A549 (cell line): ENCODE measurements at places on chromosomes 3 and 15.

- DNase-seq: no peak
Observed at GRCh38 chr15:69067296-69067695, 52.8 kb downstream of the NOX5 start.

GRCh38 chr15:65195548-65195923, 10.4 kb upstream of the CLPX start:
- DNase-seq: no peak

DNA sequence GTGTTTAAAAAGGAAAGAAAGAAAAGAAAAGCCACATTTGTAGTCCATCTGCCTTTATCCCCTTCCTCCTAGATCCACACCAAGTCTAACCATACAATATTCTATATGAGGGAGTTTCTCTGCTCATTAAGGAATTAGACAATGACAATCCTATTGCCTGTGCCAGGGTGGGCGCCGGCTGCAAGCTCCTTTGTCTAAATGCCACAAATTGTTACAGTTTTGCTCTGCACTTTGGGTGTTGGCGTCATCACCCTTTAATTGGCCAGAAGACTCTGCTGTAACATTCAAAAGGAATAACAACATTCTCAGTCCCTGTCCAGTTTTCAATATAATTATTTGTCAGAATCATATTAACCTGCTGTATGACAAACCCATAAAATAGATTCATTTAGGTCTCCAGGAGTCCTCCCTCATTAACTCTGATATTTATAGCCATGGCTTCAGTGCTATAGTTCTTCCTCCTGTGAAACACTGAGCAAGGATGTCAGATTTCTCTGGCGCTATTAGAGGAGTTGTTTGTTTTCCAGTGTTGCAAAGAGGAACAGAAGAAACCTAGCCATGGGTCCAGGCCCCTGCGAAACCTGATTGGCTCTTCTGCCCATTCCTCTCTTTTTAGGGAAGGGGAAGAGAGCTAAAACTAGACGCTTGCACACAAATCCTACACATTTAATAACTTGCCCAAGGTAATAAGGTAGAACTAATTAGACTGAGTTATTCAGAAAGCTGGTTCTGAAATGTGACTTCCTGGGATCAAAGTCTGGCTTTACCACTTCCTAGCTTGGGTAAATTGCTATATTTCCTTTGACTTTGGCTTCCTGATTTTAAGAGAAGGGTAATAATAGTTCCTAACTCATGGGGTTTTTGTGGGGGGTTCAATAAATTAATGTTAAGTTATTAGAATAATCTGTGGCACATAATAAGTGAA, 112.4 kb downstream of the CD47 start:
- DNase-seq: no peak

- DNase-seq: no peak
Observed at GRCh38 chr3:46881596-46882376, 4.3 kb downstream of the PTH1R start.

DNA sequence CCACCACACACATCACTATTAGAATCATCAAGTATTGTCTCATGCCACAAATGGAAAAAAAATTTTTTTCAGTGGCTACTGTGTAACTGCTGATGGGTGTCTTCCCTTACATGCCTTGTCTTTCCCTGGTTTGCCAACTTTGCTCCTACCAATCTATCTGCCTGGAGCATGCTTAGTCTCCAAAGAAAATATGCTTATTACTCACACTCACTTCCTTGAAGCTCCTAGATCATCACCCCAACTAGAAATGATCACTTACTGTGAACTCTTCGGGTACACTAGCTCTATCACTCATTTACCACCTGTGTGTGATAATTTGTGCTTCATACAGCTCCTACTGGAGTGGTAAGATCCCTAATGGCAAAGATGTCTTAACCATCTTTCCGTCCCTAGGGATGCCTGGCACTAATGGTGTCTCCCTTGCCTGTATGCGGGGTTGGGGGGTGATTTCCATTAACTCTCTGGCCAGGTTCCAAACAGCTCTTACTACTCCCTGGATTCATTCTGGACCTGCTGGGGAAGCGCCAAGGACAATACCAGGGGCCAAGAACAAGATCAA, 799 bp downstream of the VPS33B start:
- no peak for DNase-seq

- no peak for DNase-seq
Observed at GRCh38 chr3:135448520-135448919, 517.0 kb upstream of the PPP2R3A start.

GRCh38 chr3:191356631-191357439, 26.5 kb upstream of the UTS2B start:
- DNase-seq: no peak

- no peak for DNase-seq
Observed at GRCh38 chr3:67017211-67017610, 19.1 kb downstream of the KBTBD8 start.
